DMS 273 treated with DMSO at 0.1 percent for 48 hours (cell line): ENCODE measurements at places on chromosomes 2 and 18.

DNA sequence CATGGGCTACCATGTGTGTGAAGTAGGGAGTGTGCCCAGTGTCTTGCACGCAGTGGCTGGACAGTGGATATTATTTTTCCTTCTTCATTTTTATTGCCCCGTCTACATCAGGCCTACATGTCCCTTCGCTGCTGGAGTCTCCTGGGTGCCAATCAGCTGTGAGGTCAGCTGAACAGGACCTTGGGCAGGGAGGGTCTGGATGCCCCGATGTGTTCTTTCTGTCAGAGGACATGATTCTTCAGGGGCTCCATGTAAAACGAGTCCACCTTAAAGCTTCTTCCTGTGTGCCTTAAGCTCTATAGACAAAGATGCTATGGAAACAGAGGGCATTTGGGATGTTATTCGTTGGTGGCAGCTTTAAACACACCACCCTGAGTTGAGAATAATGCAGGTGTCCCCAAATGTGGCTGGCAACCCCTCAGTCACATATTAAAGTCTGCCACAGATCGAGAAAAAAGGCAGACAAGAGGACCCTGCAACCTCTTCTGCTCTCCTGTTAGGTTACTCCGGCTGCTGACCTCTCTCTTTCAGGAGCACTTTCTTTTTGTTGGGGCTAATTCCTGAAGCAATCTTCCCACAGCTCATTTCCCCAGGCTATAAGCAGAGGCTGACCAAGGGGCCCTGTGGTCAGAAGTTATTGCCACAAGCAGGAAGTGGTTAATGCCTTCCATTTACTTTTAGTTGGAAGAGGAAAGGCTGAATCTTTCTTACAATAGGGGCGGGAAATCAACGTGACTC is 20.0 kb downstream of the GREB1 start:
- no peak for DNase-seq

GRCh38 chr18:25019086-25019860 is 332.7 kb downstream of the ZNF521 start:
- DNase-seq, result no peak

DNA sequence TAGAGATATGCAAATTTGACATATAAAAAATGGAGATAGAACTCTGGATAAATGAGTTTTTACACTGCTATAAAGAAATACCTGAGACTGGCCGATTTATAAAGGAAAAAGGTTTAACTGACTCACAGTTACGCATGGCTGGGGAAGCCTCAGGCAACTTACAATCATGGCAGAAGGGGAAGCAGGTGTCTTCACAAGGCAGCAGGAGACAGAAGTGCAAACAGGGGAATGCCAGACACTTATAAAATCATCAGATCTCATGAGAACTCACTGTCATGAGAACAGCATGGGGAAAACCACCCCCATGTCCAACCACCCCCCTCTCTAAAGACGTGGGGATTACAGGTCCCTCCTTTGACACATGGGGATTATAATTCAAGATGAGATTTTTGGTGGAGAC is 1540.2 kb upstream of the SLC39A10 start:
- peak; percentile 82 for DNase-seq

GRCh38 chr2:182890773-182891378 is 24.4 kb upstream of the FRZB start:
- DNase-seq, result no peak

GRCh38 chr2:100235581-100235980 is 86.7 kb downstream of the LONRF2 start:
- no peak for DNase-seq
